NCI-H1105 (cell line): ENCODE measurements at places on chromosomes 16 and 17.

DNA sequence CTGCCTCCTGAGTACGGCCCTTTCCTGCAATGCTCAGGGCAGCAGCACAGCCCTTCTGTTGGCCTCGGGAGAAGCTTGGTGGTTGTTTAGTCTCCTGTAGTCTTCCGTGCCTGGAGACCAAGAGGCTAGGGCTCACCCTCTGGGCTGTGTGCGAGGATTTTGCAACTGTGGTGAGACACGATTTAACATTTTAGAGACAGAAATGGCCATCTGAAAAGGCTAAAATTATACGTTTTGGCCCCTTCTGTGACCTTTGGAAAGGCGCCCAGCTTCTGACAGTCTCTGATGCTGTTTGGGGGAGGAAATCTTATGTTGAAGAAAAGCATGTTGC, 33.1 kb downstream of the FOXL1 start:
- DNase-seq = no peak

- DNase-seq = no peak
Observed at GRCh38 chr17:77693776-77694175, 264.7 kb upstream of the TNRC6C start.

DNA sequence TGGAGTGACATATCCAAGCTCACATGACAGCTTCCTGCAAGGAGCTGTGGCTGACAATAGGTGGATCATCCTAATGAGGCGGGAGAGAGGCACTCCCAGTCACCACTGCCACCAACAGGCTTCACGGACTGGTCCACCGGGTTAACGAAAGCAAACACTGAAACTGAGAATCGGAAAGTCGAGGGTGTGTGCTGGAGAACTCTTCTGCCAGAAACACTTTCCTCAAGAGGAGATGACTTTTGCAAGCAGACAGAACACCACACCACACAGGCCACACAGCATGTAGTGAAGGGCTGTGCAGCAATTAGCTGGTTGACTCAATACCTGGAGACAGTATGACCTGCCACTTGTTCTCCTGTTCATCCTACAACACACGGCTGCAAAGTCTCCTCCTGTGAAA, 53.0 kb upstream of the DNAJA2 start:
- DNase-seq = no peak

DNA sequence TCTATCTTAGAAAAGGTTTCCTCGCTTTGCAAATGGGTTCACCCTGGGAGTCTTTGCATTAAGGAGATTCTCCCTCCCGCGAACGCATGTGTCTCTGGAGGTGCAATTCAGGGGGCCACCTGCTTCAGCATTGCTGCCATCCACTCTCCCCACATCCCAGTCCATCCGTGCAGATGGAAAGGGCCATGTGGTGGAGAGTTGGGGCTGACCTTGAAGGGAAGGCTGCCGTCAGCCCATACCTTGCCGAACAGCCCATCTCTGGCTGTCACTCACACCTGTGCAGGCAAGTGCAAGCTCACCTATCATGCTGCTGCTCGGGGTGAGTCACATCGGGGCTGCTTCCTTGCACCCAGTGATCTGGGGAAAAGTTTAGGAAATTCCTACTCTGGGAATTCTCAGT, 106.1 kb downstream of the ZNF423 start:
- DNase-seq = no peak

DNA sequence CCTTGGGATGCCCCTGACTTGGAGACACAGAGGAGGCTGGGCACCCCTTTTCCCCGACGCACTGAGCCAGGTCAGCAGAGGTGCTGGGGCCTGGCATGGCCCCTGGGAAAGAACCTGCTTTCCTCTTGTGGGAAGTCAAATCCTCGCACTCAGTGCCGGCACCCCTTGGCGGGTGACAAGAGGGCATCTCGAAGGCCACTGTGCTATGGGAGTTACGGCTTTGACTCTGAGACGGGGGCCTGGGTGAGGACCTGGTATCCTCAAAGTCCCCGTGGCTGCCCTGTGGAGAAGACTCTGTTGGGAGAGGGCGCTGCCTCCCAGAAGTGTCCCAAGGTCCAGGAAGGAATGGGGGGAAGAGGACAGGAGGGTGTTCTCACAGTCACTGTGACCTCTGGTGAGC, 117.0 kb downstream of the METRNL start:
- DNase-seq = no peak

- DNase-seq = no peak
Observed at GRCh38 chr16:65808790-65809189, 557.7 kb upstream of the CDH5 start.

- peak; percentile 73 for DNase-seq
Observed at GRCh38 chr17:18182978-18183333, 672 bp upstream of the ALKBH5 start.

- no peak for DNase-seq
Observed at GRCh38 chr17:43226393-43226792, 2.0 kb downstream of the CCDC200 start.

DNA sequence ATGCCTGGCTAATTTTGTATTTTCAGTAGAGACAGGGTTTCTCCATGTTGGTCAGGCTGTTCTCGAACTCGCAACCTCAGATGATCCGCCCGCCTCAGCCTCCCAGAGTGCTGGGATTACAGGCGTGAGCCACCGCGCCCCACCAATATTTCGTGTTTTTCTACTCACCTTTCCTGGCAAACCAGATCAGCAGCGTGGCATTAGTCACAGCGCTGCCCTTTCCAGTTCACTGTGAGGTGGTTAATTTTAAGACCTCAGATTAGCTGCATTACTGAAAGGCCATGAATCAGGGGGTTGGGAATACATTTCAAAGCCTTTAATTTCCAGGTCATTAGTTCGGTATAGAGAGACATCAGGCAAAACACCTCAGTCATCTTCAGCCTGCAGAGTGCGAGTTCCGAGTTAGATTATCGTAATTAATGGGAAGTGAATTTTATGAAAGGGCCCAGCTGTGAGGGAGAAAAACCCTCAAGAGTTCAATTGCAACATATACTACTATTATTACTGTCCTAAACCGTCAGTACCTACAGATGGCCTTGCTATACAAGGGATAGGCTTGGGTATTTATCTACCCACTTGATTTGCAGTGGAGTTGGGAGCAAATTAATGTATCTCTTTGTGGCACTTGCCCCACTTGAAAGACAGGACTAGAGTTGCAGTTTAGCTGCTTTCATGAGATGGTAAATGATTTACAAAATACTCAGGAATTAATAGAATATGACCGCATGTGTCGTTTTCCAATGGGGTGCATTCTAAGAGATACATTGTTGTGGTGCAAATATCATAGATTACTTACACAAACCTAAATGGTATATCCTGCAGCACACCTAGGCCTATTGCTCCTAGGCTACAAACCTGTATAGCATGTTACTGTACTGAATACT, 2.1 kb upstream of the USP32 start:
- DNase-seq = no peak

GRCh38 chr16:14089283-14089823, 18.2 kb downstream of the MRTFB start:
- no peak for DNase-seq

- no peak for DNase-seq
Observed at GRCh38 chr17:34974179-34974578, 6.1 kb upstream of the LIG3 start.

- DNase-seq = no peak
Observed at GRCh38 chr17:34434052-34434451, 71.0 kb upstream of the CCL1 start.

DNA sequence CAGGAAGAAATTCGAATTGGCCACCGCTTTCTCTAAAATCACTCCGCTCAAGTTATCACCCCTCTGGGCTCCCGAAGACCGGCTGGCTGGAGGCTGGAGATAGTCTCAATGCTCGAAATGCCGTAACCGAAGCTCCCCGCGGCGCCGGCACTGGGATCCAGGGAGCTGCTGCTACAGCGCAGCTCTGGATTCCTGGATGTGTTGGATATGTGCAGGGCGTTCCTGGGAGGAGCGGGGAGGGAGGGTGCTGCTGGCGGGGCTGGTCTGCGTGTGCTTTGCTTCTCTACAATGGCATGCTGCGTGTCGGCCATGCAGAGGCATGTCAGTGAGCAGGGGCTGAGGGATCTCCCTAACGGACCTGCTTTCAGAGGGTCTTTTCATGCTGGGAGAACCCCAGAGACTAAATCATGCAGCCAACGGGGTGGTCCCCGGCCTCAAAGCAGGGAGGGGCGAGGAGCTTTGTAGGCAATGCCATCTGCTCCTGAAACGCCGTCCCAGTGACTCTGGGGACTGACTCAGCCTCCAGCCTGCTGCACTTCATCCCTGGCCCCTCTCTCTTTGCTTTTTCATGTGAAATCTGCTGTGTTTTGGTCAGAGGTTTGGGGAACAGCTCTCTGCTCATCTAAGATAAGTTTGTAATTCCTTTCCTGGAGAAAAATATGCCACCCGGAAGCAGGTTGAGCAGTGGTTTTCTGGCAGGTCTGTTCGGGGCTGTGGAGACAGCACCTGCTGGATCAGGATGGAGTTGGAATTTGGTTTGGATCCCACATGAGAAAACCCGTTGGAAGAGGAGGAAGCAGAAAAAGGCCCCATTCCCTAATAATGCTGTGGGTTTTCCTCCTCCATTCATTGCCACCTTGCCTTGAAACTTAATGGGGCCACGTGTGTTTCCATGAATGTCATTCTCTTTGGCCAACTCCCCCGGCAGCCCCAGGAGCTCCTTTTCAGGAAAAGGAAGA, 311.4 kb downstream of the SEC14L1 start:
- no peak for DNase-seq

GRCh38 chr17:37429453-37429852, 22.8 kb downstream of the TADA2A start:
- DNase-seq = no peak

GRCh38 chr17:50660042-50660886, 25.6 kb downstream of the ABCC3 start:
- DNase-seq = no peak

GRCh38 chr17:49969134-49969759, at the start of gene DLX4:
DLX4 (plus strand) TSS chr17:49969190; CDS start chr17:49969469, 279 bp downstream.
- no peak for DNase-seq

DNA sequence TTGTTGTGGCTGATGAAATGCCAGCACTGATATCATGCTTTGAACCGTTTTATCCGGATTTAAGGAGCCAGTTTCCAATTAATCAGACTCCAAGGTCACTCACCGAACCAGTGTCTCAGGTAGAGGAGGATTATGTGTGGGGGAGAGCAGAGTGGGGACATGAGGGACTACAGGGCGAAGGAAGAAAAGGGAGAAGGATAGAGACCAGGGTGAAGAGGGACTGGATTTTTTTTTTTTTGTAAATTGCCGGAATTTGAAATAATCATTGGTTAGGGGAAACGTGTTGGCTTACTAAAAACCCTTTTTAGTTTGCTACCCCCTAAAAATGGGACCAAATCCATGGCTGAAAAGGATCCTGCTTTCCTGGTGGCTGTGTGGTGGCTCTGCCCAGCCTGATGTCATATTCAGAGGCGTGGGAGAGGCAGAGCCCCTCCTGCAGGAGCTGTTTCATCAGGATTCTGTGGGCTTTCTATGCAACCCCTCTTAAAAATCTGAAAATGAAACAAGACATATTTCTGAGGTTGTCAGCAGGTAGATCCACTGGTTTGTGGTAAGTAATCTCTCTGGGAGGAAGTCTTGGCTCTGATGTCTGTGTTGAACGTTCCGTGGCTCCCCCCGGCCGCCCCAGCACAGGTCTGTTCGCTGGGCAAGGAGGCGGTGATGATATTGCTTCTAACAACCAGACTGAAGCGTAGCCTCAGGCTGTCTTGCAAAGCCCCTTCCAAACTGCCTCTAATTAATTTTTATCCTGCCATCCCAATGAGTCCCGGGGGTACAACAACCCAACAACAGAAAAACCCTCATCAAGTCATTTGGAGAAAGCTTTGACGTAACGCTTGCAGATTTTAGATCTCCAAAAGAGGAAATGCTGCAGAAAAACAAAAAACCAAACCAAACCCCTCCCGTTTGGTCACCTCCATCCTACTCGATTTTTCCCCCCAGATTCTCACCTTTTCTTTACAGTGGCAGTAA, 143.0 kb upstream of the ZFHX3 start:
- no peak for DNase-seq

GRCh38 chr16:20395946-20396345, 8.6 kb downstream of the PDILT start:
- no peak for DNase-seq

DNA sequence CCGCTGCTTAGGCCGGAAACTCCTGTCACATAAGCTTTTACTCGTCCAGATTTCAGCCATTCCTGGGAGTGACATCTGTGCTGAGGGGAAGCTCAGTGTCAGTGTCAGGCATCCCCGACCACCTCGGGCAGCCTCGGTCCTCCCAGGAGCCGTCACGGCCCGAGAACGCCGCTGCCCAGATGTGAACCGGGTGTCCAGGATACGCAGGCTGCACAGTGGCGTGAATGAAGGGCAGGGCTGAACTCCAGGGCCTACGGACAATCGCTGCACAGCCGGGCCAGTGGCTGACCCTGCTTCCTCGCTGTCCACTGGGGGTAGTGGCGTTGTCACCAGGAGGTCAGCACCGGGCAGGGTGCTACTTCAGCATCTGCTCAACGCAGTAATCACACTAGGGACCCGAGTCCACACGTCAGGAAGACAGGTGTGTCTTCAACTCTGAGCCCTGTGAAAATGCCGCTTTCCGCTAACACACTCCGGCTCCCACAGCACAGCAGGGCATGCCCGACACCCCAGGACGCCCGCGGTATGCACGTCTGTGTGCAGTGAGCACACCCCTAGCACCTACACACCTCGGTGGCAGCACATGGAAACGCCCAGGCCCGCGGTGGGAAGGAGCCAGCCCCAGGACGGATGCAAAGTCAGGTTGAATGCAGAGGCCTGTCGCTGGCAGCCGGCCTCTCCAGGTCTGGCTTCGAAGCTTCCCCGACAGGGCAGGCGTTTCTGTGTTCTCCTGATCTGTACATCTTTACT, 3.1 kb downstream of the LMF1 start:
- DNase-seq = no peak

GRCh38 chr17:71327376-71328059, 793.3 kb upstream of the SOX9 start:
- DNase-seq = no peak

DNA sequence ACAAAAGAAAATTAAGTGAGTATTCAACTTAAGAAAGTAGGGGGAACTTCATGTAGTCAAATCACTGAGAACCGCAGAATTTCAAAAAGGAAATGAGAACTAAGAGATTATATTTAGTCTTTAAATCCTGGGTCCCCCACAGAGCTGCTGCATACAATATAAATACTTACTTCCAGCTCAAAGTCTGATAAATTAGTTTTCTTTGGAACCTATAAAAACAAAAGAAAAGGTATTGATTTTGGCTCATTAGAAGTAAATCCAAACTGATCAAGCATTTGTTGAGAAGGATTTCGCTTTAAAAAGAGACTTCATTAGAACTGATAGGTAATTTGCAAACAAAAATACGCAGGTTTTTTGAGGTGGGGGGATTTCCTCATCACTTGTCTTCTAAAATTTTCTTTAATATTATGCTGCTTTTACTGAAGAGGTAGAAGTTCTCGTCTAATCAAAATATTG, 21.9 kb downstream of the PARN start:
- DNase-seq = no peak

- no peak for DNase-seq
Observed at GRCh38 chr17:82237746-82238471, 9.1 kb downstream of the SLC16A3 start.

GRCh38 chr17:35543856-35544255, 6.4 kb upstream of the SLFN12L start:
- DNase-seq = no peak
